ENCODE measurements at places on chromosomes 2 and 18.
A peak's percentile ranks its signal among the peaks of the same experiment; 100 is the strongest.

GRCh38 chr2:156883804-156884203 lies 373.7 kb upstream of the GALNT5 start:
- no peak for DNase-seq

- DNase-seq: no peak
Measured at GRCh38 chr2:203195331-203196036, 43.3 kb upstream of the CYP20A1 start.

DNA sequence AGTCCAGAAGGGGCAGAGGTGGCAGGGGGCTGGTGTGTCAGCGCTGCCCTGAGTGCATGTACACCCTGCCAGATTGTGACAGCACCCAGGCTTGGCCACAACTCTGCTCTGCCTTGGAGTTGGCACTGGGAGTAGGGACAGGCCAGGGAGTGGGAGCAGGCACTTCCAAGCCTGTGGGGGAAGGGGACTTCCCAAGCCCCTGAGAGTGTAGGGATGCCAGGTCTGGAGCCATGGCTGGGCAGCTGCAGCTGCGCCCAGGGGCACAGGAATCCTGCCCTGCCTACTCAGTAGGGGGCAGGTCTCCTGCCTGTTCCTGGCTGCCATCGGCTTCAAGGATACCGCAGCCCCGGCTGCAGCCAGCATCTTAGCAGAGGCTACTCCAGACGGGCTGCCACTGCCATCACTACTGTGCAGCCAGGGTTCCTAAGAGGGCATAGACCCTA lies 109.4 kb downstream of the CALCRL start:
- no peak for DNase-seq

DNA sequence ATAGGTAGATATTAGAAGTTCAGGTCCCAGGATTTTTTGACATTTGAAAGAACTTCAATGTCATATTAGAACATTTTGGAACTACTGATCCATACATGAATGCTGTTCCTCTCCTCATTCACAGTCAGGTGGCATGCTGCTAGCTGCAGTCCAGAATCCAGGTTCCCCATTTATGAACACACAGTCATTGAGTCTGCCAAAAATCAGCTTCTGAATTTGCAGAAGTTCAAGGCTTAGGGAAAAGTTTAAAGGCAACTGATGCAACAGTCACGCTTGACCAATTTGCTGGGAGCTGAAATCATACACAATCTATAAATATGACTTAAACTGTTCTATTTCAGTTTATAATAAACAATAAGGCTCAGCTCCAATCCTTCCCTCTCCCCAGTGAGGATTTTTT lies 17.3 kb upstream of the TTR start:
- no peak for DNase-seq

GRCh38 chr2:158473719-158474392 lies 17.1 kb downstream of the PKP4 start:
- no peak for DNase-seq

GRCh38 chr2:68564426-68564825 lies 79.0 kb upstream of the PROKR1 start:
- no peak for DNase-seq

- DNase-seq: no peak
Measured at GRCh38 chr2:30643674-30644073, 163.6 kb downstream of the CAPN13 start.

- DNase-seq: no peak
Measured at GRCh38 chr2:219460424-219460926, 25.8 kb downstream of the SPEG start.

GRCh38 chr18:3520230-3521085 lies 70.5 kb downstream of the TGIF1 start:
- no peak for DNase-seq

- no peak for DNase-seq
Measured at GRCh38 chr2:216807857-216808272, 52.0 kb downstream of the TNP1 start.

DNA sequence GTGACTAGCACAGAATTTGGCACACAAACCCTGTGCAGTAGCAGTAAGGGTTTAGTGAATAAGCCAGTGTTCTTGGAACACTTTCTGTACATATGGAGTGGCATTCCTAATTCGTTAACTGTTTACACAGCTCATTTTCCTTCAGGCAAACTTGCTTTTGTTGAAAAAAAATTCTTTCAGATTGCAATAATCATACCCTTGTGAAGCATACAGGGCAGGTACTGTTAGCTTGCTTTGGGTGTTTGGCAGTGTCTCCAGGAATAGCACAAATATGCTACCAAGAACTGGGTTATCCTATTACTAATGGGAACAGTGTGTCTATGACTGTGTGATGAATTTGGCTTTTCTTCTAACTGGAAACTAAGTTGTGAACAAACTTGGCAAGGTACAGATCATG lies 33.4 kb downstream of the UGP2 start:
- no peak for DNase-seq

DNA sequence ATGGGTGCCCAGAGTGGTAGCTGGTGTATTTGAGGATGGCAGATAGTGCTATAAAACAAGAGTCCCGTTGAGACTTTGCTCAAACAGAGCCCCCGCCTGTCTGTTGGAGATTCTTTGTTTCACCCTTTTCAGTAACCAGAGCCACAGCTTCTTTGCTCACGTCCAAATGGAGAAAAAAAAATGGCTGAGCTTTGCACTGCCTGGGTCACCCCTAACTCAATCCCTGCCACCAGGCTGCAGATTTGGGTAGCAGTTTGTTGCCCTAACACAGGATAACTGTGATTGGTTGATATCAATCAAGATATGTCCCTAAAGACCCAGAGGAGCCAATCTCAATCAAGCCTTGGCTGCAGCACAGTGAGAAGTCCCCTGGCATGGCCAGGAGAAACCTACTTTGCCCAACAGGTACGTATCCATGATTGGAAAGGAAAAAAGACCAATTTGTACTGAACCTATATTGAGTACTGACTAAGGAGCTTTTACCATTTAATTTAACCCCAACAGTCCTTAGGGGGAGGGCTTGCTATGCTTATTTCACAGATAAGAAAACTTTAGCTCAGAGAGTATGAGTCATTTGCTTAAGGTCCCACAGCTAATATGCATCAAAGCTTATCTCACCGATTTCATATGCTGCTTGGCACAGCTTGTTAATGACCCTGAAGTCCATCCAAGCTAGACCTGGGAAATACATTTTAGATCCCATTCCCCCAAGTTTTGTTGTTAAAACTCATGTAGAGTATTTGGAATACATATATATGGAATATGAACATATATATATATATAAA lies 72.0 kb upstream of the SH3BP4 start:
- no peak for DNase-seq

GRCh38 chr2:8298783-8299182 lies 383.1 kb upstream of the ID2 start:
- DNase-seq: no peak

DNA sequence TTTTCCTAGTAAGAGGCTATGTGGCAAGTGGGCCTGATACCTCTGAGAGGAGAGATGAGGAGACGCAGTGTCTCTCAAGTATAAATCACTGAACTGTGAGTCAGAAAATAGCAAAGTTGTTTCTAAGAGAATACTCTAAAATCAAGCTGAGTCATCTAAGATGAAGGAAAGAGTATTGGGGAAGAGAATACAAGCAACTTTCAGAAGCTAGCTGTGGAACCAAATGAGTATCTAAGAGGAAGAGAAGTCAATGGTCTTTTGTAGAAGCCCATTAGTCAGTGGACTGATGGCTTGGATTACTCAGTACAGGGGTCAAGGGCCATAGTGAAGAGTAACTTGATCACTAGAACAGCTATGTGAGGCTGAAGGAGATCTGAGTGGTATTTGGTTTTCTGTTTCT lies 2.7 kb upstream of the DCC start:
- DNase-seq: no peak

- DNase-seq: no peak
Measured at GRCh38 chr2:63699549-63699839, 110.7 kb downstream of the MDH1 start.

GRCh38 chr2:57981083-57981768 lies 65.4 kb upstream of the VRK2 start:
- no peak for DNase-seq

- no peak for DNase-seq
Measured at GRCh38 chr2:241576293-241576654, 17.7 kb downstream of the BOK start.

DNA sequence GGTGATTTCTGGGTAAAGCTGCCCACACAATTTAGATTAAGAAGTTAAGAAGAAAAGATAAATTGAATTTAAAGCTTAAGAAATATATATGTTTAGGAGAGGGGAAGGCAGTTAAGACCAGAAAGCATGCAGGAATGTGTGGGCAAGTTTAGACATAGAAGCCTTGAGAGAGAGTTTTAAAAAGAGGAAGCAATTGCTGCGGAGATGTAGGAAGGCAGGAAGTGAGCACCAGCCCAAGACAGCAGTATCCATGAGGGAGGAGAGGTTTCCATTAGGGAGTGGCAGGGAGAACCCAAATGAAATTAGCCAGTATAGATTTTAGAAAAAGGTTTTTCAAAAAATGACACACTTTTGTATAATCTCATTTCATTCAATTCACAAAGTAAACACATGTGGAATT lies 24.3 kb downstream of the DSC2 start:
- no peak for DNase-seq

- DNase-seq: no peak
Measured at GRCh38 chr2:174971868-174972781, 33.1 kb downstream of the CHN1 start.

DNA sequence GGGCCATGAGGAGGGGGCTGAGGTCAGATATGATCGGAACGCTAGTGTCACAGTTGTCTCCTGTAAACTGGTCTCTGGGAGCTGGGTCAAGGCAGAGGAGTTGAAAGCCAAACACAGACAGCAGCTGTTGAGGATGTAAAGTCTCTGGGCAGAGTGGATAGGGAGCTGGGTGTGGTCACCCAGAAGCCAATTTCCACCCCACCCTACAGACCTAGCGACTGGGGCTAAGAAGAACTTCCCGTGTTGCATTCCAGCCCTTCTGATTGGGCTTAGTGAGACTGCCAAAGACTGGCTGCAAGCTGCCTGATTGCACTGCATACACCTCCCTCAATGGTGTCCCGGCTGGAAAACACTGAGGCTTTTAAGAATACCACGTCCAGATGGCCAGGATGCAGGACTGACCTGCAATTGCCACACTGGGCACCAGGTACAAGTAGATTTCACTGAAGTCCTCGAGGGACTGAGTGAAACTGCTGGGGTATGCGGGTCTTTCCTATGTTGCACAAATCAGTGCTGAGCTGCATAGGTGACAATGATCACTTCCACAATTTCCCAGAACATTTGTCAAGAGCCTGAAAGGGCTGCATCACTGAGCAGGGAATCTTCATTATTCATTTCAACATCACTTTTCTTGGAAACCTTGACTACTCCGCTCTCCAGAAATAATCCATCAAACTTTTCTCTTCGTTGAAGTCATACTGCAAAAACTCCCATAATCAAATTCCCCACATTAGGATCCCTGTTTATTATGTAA lies 43.1 kb upstream of the EML4 start:
- DNase-seq: no peak

GRCh38 chr2:219175928-219176817 lies 552 bp downstream of the CNPPD1 start:
- DNase-seq: peak; percentile 12

DNA sequence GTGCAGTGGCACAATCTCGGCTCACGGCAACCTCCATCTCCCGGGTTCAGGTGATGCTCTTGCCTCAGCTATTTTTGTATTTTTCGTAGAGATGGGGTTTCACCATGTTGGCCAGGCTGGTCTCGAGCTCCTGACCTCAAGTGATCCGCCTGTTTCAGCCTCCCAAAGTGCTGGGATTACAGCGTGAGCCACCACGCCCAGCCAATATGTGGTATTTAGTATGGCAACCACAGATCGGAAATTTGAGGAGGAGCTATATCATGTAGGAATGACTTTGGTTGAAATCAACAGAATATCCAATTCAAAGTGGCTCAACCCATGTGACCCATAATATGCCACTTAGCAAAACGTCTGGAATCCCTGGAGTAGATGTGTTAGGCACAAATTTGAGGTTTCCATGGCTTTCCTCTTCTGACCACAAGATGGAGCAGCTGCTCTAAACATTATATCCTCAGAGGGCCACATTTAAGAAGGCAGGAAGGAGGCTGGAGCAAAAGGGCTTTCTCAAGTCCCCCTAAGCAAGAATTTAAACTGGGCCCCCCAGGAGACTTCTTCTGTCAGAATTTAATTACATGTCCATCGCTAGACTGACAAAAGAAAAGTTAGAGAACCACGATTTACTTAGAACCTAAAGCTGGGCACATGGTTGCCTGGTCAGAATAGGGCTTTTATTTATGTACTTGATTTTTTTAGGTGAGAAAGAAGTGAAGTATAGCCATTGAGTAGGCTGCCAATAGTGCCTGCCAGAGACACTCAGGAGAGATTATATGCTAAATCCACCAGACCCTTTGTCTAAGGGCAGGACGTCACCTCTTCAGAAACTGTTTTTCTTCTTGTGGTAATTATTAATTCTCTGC lies 49.6 kb upstream of the ITSN2 start:
- DNase-seq: peak; percentile 14

DNA sequence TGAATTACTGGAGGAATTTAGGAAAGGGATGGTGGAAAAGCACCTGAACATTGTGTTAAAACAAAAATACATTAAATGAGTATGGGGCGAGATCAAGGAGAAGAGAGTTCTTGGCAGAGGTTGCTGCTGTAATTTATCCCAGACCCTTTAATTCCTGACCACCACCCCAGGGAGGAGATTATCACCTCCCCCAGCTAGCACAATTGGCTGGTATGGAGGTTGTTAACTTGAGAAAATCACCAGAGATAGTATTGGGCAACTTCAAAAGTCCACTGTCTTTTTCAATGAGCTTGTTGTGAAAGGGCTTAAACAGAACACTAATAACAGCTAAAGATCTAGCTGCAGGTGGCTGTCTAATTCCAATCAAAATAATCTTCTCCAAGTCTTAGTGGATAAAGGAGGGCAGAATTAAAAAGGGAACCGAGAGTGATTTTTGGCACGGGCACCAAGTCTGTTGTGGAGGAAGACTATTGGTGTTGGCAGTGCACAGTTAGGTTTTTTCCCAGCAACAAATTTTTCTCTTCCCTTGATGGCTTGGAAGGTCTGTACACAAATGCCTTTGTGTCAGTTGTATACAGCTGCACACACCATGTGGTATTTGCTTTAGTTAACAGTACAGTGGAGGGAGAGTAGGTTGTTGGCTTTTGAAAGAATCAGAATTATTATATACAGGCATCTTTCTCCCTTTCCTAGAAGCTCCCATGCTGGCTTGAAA lies 289.5 kb downstream of the SLC4A3 start:
- DNase-seq: no peak

DNA sequence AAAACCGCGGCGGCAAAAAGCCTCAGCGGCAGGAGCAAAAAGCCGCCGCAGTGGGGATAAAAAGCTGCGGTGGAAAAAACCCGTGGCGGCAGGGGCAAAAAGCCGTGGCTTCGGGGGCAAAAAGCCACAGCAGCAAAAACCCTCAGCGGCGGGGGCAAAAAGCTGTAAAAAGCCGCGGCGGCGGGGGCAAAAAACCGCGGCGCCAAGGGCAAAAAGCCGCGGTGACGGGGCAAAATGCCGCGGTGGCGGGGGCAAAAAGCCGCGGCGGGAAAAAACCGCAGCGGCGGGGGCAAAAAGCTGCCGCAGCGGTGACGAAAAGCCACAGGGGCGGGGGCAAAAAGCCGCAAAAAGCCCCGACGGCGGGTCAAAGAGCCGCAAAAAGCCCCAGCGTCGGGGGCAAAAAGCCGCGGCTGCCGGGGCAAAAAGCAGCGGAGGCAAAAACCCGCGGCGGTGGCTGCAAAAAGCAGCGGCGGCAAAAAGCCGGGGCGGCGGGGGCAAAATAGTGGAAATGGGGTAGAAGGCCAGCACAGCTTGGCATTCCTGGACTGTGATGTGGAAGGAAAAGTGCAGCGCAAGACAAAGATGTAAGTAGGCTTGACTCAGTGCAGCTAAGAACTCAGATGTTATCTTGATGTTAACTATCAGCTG lies 151.8 kb downstream of the ANKRD30BL start:
- DNase-seq: no peak
